ENCODE measurements at places on chromosomes 3 and 15.

GRCh38 chr3:95235916-95236315, 1173.1 kb downstream of the NSUN3 start:
- no peak for DNase-seq

DNA sequence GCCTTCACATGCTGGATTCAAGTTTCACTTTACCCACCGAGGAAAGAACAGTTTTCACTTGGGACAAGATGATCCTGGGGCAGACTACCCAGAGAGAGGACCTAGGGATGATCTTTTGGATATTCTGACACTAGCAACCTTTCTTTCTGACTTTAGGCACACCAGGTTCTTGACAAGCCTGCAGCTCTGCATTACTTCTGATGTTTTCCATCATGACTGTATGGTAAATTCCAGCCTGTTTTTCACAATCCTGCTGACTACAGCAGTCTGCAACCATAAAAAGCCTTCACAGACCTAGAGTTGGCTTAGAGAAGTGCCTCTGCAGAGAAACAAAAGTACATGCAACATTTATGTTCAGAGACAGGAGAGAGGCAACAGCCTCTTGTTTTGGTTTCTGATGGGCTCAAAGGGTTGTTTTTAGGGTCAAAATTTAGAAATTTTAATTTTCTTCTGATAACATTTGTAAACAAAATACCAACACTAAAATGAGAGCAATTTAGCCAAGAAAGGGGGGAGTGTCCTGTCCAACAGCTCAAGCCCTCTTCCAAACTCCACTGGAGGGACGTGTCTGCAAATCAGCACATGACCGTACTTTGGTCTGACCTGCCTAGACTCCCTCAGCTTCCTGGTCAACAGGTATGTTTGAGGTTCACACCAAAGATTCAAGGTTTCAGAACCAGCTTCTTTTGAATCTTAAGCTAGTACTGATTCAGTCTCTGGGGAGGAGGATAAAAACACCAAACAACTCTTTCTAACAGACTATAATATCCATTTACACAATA, 799 bp downstream of the ABI3BP start:
- no peak for DNase-seq

DNA sequence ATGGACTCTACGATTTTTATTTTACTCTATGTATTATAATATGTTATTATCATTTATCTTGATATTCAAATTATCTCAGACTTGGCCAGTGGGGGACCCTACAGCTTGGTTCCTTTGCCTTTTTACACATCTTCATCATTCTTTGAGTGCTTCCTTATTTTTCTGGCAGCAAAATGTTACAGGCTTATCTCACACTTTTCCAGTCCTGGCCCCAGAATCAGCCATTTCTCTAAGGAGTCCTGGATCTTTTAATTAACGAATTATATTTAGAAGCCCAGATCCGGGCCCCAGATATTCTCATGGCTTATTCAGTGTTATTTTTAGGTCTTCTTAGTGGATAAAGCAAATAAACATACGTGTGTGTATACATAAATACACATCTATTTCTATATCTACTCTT, 32.8 kb upstream of the MELTF start:
- no peak for DNase-seq

GRCh38 chr3:152843955-152844354, 9.0 kb downstream of the P2RY1 start:
- DNase-seq: no peak

- DNase-seq: peak; percentile 21
These were observed 264.0 kb upstream of the IL12A start for GRCh38 chr3:159724627-159725026.

DNA sequence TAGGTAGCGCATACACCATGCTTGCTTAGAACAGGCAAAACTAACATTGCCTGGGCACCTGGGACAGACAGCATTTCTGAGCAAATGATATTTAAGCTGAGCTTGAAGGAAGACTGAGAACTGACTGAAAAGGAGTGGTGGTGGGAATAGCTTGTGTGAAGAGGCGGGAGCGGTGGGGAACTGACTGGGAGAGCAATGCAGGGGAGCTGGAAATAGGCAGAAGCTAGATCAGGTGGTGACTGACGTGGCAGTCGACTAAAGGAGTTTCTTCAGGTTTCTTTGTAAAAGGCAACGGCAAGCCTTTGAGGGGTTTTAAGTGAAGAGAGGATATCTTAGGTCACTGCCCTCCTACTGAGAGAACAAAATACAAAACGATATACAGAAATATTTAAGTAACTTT, 61.8 kb downstream of the NEO1 start:
- no peak for DNase-seq

- DNase-seq: no peak
These were observed 15.8 kb downstream of the ISG20 start for GRCh38 chr15:88654430-88655102.

- DNase-seq: no peak
These were observed 41.6 kb upstream of the SEMA6D start for GRCh38 chr15:47675735-47676134.

DNA sequence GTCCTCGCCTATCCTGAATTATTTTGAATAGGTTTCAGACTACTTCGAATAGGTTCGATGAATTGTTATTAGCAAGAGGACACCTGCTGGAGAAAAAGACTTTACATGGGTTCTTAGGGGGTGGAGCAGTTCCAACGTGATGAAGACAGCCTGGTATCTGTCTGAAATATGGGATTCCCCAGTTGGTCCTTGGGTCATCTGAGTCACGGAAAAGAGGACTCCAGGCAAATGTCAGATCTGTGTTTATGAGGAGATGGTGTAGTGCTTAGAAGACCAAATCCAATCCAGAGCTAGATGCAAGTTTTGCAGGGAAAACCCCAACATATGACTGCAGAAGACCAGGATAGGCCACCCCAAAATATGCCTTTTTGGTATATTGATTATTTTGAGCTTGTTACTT, 98.9 kb upstream of the IGSF10 start:
- DNase-seq: no peak

- no peak for DNase-seq
These were observed 40.0 kb upstream of the TOPBP1 start for GRCh38 chr3:133701435-133702358.

DNA sequence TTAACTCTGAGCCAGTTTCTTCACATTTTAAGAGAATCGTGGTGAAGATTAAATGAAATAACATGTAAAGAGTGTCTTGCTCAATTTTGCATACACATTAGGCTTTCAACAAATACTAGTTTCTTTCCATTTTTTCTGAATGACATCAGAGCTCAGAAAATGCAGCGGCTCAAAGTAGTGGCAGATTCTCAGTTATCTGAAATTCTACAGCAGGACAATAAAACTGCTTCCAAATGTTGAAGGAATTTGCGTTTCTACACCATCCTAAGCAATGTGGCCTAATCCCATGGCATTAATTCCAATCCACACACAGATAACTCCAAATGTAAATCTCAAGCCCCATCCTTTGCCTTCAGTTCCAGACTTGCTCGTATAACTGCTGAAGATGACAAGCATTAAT, 115.8 kb downstream of the PLCH1 start:
- DNase-seq: no peak

DNA sequence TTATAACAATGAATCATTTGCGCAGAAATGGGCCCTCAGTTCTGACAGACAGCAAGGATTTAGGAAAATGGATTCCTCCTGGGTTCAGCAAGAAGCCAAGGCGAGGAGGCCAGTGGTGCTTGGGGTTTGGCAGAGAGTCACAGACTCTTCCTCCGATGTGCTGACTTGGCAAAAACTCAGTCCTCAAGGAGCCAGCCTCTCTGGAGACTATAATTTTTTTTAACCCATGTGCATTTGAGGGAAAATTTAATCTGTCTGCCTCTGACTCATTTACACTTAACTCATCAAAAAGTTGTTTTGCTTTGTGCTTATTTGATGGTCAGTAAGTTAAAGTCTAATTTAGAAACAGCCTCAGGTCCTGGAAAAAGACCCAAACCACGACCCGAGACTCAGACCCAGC, 34.2 kb upstream of the SLC24A5 start:
- no peak for DNase-seq

DNA sequence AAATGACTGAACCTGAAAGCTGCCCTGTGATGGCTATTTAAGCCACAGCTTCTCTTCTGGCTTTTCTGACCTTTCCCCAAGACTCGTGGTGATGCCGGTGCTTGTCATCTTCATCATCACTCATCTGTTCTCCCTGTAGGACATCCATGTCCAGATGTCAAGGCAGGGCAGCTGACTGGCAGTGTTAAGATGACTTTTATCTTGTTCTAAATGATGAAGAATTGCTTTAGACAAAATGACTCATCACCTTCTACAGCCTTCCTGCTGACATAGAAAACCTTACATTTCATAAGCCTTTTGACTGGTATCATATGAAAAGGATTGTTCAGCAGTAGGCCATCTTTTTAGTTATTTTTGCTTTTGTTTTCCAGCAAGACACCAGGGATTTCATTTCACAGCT, 67.0 kb upstream of the GPR149 start:
- no peak for DNase-seq

DNA sequence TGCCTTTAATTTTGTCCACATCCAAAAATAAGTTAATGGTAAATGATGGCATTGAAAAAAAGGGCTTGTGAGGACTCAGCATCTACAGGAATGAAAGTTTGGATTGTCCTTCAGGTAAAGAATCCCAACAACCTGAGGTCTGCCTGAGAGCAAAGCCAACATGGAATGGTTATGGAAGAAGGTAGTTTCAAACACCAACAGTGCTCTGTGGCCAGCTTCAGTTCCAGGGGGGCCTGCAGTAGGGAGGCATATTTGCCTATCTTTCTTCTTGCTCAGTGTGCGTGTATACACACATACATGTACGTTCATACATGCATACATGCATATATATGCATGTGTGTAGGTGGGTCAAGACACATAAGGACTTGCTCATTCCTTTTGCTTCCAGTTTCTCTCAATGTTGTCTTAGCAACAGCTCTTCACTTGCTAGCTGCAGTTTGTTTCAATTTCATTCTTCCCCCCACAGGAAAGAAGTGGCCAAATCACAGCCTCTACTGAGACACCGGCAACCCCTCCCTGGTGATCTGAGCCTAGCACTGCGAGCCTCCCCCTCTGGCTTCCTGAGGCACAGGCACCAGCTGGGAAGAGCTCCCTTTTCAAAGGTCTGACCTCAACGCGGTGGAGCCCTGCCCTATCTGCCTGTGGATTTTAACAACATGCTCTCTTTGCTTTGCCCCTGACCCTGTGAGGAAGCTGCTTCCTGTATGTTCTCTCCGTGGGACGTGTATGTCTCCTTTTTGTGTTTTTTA, 146.2 kb downstream of the KLF13 start:
- DNase-seq: no peak

DNA sequence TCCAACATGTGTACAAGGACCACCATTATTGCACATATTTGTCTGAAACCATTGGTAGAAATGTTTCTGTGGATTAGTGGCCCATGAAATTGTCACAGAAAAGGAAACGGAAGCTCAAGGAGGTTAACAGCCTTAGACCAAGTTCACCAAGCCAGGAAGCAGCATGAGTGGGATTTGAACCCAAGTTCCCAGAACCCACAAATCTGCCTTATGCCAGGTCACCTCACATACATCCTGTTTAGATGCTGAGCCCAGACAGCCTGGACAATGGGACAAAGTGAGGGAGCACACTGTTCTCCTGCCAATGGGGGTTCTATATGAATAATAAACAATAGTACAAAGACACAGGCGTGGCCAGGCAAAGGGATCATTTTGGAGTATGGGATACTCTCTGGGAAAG, 59.6 kb upstream of the CA12 start:
- no peak for DNase-seq

- DNase-seq: no peak
These were observed 108.6 kb upstream of the PRR20G start for GRCh38 chr3:127396473-127396872.

GRCh38 chr3:165644331-165644730, 192.9 kb downstream of the BCHE start:
- no peak for DNase-seq

DNA sequence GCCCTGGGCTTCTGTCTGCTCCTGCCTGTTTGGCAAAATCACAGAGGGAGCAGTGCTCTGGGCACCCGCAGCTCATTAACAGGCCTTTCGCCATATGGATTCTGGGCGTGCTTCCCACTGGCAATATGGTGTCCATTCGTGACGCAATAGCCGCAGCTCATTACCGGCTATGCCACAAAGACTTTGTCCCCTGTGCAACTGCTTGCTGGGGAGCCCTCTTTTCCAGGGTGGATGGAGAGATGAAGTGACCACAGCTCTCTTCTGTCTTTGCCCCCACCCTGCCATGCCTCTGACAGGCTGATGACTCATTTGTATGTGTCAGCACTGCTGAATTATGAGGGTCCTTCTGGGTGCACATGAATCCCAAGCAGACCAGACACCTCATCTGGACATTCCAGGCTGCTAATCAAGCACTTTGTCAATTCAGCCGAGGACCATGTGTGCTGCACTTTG, 214.3 kb upstream of the FEZF2 start:
- peak; percentile 86 for DNase-seq

- no peak for DNase-seq
These were observed 30.3 kb upstream of the ARRDC4 start for GRCh38 chr15:97930230-97930629.

- no peak for DNase-seq
These were observed 107.9 kb downstream of the DNAH12 start for GRCh38 chr3:57436195-57436761.

Measured in AG09309 (cell line).